Pancreas (tissue), 10 donors: ENCODE measurements at places on chromosomes 6 and 20.

GRCh38 chr6:124978451-124979293 lies 16.4 kb downstream of the RNF217 start:
- no peak for DNase-seq

DNA sequence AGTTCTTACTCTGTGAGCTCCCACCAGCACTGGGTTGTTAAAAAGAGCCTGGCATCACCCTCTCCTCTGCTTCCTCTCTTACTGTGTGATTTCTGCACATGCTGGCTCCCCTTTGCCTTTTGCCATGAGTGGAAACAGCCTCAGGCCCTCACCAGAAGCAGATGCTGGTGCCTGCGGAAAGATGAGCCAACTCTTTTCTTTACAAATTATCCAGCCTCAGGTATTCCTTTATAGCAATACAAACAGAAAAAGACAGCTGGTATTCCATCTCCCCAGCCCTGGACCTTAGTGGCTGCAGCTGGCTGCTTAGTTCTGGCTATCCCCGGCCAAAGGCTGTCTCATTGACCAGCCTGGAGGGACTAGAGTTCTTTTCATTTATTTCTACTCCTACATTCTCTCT lies 129.1 kb downstream of the IMPG1 start:
- no peak for DNase-seq

DNA sequence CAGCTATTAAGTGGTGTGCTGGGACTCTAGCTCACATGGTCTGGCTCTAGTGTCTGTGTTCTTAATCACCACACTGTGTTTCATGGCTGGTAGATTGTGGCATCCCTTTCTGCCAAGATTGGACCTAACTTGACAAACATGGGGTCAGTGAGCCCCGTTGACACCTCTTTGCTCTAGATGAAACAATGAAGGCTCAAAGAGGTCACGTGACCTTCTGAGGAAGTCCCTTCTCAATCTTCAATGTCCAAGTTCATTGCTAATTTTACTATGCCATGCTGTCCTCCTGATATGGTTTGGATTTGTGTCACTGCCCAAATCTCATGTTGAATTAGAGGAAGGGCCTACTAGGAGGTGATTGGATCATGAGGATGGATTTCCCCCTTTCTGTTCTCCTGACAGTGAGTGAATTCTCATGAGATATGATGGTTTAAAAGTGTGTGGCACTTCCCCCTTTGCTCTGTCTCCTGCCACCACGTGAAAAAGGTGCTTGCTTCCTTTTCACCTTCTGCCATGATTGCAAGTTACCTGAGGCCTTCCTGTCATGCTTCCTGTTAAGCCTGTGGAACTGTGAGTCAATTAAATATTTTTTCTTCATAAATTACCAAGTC lies 177.8 kb upstream of the MYLIP start:
- no peak for DNase-seq

DNA sequence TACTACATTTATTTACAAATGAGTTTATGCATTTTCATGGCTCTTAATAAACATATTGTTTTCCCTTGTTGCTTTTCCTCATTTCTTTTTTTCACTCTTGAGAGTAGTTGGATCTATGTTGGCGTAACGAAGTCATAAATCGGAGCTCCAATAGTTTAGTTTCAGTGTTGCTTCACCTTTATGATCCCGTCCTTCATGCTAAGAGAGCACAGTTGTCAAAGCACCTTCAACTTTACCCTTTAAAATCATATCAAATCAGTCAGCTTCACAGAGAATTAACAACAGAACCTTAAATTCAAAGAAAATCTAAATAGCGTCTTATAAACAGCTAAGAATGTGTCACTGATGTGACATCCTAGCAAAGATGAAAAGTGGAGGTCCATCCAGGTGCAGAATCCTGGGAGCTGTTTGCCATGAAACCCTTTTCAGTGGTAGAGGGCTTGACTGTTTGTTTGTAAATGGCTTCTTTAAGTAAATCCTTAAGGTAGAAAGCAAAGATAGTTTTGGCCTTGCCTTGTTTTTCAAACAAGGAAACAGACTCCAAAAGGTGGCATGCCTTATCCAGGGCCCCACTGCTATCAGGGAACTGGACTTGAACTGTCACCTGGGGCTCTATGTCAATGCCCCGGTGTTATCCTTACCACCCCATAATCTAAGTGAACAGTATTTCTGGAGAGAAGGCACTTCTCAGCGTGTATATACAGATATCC lies 148.4 kb downstream of the AKAP7 start:
- no peak for DNase-seq

DNA sequence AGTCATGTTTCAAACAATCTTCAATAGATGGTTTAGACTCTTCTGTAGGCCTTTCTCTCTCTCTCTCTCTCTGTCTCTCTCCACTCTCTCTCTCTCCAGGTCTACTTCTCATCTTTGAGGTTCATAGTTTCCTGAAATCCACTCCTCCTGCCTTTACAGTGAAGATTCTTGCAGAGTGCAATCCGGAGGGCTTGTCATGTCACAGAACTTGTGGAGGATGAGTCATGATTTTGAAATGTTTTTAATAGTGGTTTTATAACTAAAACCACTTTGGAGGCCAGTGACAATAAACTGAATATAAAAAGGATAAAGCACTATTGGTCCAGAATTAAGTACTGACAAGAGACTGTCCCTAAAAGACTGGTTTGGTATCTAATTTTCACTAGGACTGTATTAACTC lies 156.3 kb downstream of the KIF6 start:
- DNase-seq = no peak

GRCh38 chr6:93165850-93166430 lies 253.4 kb downstream of the EPHA7 start:
- no peak for DNase-seq

GRCh38 chr6:122694075-122694474 lies 83.9 kb downstream of the PKIB start:
- no peak for DNase-seq

- DNase-seq = peak; percentile 78
These were observed 398 bp downstream of the ZBTB2 start for GRCh38 chr6:151390851-151391470.

DNA sequence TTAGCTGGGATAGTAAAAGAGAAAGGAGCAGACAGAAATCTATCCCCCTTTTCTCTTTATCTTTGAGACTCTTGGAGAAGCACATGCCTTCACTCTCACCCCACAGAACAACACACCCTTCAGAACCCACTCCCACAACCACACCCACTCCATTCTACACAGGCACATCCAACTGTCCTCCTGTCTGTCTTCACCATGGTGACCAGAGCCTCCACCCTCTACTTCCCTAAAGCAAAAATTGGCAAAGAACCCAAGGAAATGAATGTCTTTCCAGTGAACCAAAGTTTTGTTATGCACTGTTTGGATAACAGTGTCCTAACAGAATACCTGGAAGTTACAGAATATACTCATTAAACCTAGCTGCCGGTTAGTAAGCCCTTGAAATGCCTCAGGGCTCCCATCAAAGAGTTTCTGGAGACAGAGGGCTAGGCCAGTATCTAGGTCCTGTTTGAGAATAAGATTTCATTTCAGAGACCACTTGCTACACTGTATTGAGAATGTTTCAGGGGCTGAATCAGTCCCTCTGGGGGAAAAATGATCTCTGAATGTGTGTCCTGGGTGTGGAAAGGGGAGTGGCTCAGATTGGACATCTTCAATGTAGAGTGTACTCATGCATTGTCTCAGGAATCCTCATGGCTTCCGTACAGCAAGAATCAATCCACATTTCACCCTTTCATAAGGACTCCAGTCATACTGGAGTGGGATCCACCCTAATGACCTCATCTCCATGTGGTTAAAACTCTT lies 101.1 kb downstream of the LY86 start:
- DNase-seq = no peak

- no peak for DNase-seq
These were observed 30.1 kb upstream of the NAA20 start for GRCh38 chr20:19987046-19987445.

GRCh38 chr20:23327617-23328333 lies 22.8 kb upstream of the NXT1 start:
- no peak for DNase-seq

DNA sequence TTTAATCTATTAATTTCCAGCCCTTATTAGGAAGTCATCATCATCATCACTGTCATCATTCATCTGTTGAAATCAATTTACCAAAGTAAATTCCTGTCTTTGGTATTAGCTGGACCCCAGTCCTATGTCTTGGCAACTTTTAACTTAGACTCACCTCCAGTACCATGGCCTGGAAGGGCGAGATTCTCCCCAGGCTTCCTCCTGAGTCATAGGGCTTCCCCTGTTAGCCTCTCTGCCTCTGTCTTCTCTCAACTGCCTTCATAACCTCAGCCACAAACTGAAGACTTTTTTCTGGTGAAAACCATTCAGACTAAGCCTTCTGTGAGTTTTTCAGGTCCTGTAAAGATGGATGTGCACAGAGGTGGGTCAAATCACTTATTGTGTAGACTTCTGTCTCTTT lies 95.0 kb downstream of the NKAIN2 start:
- no peak for DNase-seq

- no peak for DNase-seq
These were observed 56.8 kb upstream of the MPC1 start for GRCh38 chr6:166439366-166440091.

GRCh38 chr20:49096203-49096730 lies 50.2 kb downstream of the CSE1L start:
- no peak for DNase-seq

- no peak for DNase-seq
These were observed 86.6 kb upstream of the EYA2 start for GRCh38 chr20:46807998-46808397.

DNA sequence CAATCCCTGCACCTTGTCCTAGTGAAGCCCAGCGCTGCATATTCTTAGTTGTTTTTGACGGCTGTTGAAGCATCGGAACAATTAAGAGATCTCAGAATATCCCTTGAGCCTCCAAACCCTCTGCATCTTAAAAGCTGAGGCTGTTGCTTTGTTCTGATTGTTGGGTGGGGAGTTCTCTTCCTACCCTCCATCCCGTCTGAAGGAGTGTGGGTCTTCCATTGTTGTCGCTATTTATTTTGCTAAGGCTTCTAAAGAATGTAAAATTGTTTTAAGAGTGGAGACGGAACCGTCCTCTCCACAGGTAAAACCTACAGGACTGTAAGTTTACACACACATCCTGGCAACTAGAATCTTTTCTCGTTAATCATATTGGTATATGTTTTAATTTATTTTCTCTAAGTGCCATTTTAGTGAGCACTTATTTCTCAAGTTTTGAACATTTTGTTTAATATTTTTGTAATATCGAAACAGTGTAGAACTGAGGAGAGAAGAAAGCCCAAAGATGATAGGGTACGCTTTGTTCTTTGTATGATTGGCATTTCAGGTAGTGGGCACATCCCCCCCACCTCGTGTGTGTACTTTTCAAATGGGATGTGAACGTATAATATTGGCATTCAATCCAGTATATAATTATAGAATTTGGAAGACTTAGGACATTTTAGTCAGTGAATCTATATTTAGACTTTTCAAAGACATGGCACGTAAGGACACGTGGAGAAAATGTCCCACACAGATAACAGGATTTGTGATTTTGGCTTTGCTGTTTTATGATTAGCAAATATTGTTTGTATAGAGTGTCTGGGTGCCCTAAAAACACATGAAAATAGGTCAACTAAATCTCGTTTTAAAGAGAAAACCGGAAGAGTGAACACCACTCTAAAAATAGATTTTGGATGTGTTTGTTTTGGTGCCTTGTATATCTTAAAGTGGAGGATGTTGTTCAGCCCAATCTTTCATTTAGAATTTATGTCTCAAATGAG lies 1.3 kb downstream of the RNF146 start:
- no peak for DNase-seq

DNA sequence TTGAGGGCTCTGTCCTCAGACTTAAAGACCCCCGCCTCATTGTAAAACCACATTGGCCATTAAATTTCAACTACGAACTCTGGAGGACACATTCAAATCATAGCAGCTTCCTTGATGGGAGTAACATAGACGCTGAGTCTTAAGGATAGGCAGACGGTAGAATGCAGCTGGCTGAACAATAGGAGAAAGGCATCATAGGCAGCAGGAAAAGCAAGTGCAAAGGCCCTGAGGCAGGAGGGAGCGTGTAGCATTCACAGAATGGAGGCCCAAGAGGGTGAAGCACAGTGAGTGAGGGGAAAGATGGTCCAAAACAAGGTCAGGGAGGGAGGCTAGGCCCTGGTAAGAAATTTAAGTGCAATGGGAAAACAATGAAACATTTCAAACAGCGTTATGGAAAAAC lies 8.6 kb upstream of the PFDN4 start:
- DNase-seq = no peak

DNA sequence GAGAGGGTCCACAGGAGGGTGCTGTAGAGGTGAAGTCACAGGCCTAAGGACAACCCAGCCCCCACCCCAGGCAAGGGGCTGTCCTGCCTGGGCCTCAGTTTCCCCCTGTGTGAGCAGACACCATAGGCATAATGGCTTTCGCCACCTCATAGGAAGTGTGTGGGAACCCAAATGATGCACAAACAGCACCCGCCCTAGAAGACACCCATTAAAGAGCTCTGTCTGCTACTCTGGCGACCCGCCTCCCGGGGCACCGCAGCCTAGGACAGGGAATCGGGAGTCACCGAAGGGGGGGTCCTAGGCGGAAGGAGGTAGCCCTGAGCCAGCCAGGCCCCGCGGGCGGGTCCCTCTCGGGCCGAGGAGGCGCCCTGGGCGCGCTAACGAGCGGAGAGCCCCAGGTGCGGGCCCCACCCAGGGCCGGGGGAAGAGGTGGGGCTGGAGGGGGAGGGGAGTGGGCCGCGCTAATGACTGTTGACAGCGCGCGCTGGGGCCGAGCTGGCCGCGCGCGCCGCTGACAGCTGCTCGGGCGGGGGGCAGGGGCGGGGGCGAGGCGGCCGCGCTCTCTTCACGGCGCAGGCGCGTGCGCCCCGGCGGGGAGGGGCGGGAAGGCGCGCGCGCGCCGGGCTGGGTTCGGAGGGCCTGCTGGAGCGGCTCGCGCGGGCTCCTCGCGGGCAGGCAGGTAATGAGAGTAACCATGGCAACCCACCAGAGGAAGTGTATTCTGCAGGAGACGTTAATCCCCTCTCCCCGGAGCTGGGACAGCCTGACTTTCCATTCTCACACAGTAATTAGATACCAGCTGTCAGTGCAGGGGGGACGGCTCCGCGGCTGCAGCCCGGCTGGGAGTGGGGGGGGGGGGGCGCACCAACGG lies 48.9 kb downstream of the NOL4L start:
- DNase-seq = peak; percentile 90

DNA sequence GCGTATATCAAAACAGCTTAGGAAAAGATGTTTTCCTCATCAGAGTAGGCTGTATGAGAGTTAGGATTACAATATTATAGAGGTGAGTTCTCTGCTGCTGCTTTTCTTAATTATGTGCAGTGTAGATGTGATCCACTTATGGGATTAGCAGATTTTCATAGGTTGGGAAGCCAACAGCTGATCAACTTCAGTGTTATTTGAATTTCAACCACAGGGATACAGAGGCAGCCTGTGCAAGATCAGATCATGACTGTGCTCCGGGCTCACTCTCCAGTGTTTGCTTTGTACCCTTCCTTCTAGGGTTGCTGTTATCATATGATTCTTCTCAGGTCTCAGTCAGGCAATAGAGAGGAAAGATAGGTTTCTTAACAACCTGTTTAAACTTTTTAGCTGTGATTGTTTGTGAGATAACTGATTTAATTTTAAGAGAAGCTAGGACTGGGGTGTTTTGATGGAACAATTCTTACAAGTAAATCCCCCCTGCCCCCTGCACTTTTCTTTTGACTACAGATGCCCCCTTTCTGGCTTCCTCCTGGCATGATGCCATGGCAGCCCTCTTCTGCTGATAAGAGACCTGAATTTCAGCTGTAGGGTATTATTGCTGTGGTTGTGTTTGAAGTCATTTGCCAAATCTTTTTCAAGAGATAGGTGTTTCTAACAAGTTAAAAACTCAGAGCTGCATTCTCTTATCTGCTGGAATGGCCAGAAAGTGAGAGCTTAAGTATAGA lies 8.5 kb downstream of the RNF8 start:
- DNase-seq = no peak
